Prostate gland (tissue), 2 donors: ENCODE measurements at places on chromosomes 2 and 18. TPM values are rescaled to one million over a fixed set of nuclear protein-coding genes. Genes with fewer than 3 reads are reported as not detected.

DNA sequence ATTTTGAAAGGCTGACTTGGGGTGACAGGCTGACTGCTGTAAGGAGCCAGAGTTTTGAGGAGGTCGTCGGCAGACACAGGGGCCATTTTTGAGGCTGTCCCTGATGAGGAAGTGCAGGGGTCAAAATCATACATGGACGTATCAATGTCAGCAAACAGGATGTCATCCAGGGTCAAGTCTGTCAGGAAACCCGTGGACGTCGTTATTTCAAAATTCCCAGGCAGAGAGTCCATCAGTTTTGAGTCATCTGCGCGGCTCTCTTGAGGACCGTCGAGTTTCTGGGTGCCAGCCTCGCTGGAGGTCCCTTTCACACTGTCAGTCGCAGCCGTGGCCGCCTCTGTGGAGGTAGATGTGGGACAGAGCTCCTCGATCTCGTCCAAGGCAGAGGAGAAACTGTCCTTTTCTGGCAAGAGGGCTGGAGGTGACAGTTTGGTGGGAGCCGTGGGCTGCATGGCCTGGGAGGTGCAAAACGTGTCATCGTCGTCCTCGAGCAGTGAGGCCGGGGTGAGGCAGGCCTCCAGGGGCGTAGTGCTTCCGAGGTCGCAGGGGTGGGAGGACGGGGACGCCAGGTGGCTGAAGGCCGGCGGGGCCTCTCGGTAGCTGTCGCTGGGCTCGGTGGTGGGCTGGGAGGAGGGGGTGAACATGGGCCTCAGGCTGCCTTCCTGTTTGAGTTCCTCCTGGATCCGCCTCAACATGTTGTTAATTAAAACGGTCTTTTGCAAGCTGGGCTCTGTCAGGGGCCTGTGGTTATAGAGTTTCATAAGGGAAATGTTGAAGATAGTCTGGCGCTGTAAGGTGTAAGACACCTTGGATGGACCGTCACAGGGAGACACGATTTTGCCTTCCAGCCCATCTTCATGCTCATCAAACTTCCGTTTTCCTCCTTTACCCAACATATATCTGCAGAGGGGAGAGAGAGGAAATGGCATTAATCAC, 17.5 kb downstream of the SERTAD2 start:
- no peaks in the 10 kb centered on the region for H3K36me3 ChIP-seq
- no peaks in the 10 kb centered on the region for H3K27me3 ChIP-seq
- H3K4me3 ChIP-seq: no peak overlapping the region
- peaks cover 3% of the 10 kb centered on the region for H3K4me1 ChIP-seq
- no peak overlapping the region for H3K27ac ChIP-seq
- no peak for DNase-seq

DNA sequence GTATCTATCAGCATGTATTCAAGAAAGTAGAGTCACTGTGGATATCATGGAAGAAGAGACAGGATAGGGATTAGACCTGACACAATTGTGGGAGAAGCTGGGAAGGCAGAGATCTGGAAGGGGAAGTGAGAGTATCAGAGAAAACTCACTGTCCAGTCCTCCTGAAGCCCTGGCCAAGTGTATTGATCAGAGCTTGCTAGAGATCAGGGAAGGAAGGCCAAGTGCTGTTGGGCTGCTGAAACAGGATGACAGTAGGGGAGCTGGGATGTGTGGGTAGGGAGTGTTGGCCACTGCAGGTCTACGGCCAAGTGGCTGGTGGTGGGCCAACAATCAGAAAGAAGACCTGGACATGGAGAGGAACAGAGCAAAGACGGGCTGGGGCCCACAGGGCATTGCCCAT, 26.3 kb upstream of the TTR start:
- no peak overlapping the region for H3K27ac ChIP-seq
- no peaks in the 10 kb centered on the region for H3K36me3 ChIP-seq
- DNase-seq: no peak

DNA sequence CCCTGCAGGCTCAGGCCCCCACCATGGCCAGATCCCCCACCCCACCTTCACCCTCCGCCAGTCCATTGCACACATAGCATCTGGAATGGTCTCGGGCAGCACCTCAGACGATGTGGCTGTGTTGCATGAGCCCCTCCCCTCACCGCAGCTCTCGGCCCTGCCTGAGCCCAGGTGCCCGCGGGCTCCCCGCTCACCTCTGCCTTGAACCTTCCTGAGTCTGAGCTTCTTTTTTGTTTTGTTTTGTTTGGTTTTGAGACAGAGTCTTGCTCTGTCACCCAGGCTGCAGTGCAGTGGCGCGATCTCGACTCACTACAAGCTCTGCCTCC, 20.1 kb downstream of the RRM2 start:
- no peak overlapping the region for H3K4me3 ChIP-seq
- no peaks in the 10 kb centered on the region for H3K27me3 ChIP-seq
- no peaks in the 10 kb centered on the region for H3K36me3 ChIP-seq

Gene ALS2
- 14.8 TPM for total RNA-seq
